C1 segment of cervical spinal cord (tissue), 14 donors: ENCODE measurements at places on chromosomes 6 and 20.

DNA sequence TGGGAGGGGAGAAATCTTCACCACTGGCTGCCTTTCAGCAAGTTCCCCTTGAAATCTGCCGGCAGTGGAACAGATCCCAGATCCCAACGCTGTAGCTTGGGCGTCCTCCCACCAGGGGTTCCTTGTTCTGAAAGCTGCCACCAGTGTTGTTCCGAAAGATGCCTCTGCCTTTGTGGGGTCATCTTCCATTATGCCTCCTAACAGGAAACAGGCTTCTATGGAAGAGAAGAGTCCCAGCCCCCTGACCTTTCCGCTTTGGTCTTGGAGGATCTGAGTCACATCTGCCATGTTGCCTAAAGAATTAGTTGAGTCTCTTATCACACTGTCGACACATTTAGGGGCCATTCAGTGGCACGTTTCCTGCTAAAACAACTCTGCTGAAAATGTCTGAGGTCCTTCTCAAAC lies 57.5 kb upstream of the NFATC2 start:
- DNase-seq, result no peak

DNA sequence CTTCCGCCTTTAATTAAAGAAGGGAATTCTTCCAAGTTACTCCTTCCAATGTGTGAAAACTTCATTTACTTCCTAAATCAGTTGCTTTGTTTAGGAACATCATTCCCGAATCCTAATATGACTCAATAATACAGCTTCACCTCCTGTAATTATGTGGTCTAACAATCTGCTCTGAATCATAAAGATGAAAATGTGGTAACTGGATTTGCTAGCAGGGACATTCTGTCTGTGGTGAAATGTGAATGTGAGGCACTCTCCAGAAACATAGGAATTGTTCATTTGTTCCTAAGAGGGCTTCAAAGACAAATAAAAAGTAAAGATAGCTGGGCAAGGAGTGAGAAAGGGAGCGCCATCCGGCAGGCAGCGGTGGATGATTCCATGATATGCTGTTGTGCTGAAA lies 678.1 kb downstream of the KIF16B start:
- no peak for DNase-seq

DNA sequence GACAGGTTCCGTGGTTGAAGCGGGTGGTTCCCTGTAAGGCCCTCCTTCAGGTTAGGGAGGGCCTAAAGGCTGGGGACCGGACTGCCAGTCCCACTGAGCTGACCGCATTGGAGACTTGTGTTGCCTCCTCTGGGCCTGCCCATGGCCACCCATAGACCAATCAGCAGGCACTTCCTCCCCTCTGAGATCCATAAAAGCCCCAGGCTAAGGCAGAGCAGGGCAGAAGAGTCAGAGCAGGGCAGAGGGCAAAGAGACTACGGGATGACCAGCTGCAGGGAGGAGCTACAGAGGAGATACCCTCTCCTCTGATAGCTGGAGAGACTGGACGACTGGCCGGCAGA lies 537.4 kb downstream of the TENT5A start:
- no peak for DNase-seq

GRCh38 chr20:41360831-41361756 lies 5.5 kb downstream of the EMILIN3 start:
- DNase-seq, result no peak

DNA sequence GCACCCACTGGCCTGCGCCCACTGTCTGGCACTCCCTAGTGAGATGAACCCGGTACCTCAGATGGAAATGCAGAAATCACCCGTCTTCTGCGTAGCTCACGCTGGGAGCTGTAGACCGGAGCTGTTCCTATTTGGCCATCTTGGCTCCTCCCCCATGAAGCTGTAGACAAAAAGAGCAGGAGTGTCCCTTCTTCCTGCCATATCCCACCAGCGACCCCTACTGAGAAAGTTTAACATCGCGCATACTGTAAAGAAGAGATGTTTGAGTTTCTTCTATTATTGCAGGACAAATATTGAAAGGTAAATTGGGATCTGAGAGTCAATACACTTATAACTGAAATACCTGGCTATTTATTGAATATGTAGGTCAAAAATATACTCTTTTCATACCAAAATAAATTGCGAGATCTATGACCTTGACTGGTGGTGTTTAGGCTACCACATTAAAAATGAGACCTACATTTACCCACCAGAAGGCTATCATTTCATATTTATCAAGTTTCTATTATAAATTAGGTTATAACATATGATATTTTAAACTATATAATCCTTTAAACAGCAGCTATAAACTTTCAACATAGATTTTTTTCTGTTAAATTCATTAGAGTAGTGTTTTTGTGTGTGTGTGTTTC lies 586.3 kb downstream of the HTR1B start:
- DNase-seq, result no peak

GRCh38 chr6:81900616-81901015 lies 148.1 kb upstream of the TENT5A start:
- DNase-seq, result no peak

- DNase-seq, result no peak
These were observed 54.7 kb upstream of the PDE7B start for GRCh38 chr6:135796643-135797305.

GRCh38 chr6:11975353-11975977 lies 36.6 kb upstream of the HIVEP1 start:
- DNase-seq, result no peak

GRCh38 chr6:158649289-158650143 lies at the start of gene SYTL3:
SYTL3 (plus strand) TSS chr6:158650054; CDS start chr6:158663269, 13,215 bp downstream.
- DNase-seq, result no peak

- no peak for DNase-seq
These were observed 83.3 kb upstream of the PDE10A start for GRCh38 chr6:165746331-165746730.

GRCh38 chr20:56778765-56779195 lies 149.7 kb downstream of the TFAP2C start:
- no peak for DNase-seq

DNA sequence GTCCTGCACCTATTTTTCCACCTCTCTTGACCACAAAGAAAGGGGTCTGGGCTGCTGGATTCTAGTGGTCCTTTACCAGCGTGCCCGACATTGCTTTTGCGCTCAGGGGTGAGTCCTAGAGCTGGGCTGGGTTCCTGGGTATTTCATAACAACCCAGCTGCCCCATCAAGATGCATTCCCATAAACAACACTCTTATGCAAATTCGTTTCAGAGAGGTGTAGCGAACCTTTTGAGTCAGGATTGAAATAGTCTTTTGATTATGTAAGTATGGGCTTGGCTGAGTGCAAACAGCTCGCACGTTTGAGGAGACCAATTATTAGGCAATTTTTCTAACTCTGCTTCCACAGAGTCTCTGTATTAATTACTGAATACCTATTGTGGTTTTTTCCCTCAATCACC lies 13.7 kb downstream of the ACOT13 start:
- no peak for DNase-seq

- DNase-seq, result no peak
These were observed 38.2 kb downstream of the SPDEF start for GRCh38 chr6:34517966-34518365.
